Cardiac muscle cell (in vitro differentiated cells and primary cell): ENCODE measurements at places on chromosomes 7 and 10. TPM values are rescaled to one million over a fixed set of nuclear protein-coding genes. Genes with fewer than 3 reads are reported as not detected.
A peak's percentile ranks its signal among the peaks of the same experiment; 100 is the strongest.

GRCh38 chr10:78925800-78926319 is 142.9 kb upstream of the ZMIZ1 start:
- no peaks in the 10 kb centered on the region for H3K27me3 ChIP-seq
- no peak overlapping the region for H3K4me3 ChIP-seq
- H3K4me1 ChIP-seq, result peaks cover 10% of the 10 kb centered on the region
- H3K36me3 ChIP-seq, result no peaks in the 10 kb centered on the region

DNA sequence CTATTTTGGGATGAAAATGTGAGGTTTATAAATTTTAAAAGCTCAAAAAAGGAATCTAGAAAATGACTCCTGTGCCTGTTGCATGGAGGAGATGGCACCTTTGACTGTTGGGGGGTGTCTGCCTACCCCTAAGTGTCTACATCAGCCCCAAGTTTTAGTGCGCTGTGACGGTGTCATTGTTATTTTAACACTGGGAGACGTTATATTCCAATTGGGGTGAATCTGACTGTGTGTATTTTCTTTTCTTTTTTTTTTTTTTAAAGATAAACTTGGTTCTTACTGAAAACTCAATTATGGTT is 517 bp downstream of the SRGN start:
- H3K4me1 ChIP-seq, result no peaks in the 10 kb centered on the region
- peak; percentile 44 for DNase-seq
- H3K27me3 ChIP-seq, result no peaks in the 10 kb centered on the region
- no peak overlapping the region for H3K27ac ChIP-seq
- no peaks in the 10 kb centered on the region for H3K36me3 ChIP-seq
- H3K4me3 ChIP-seq, result no peak overlapping the region

The IFIT1B gene
- not detected in 2 replicates for total RNA-seq

The CALHM3 gene
- total RNA-seq, result not detected in 2 replicates
